ENCODE measurements at places on chromosomes 7 and 10.

- DNase-seq, result no peak
These were observed 27.0 kb downstream of the NAMPT start for GRCh38 chr7:106257752-106258151.

GRCh38 chr7:39656415-39656814 lies 33.0 kb downstream of the RALA start:
- DNase-seq, result no peak

DNA sequence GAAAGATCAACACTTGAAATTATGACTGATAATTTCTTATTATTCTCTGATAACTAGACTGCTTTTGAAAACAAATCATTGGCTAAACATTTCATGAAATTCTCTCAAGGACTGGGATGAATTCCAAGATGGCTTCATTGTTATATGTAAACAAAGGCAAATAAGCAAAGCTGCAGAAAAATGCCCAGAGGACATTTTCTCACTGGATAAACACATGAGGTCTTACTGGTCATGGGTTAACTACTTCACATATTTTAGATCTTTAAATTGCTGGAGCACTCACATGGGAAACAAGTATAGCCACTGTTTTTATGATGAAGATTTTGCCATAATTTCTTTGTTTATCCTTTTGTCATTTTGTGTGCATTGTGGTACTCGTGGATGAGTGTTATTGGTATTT lies 239.1 kb downstream of the PHF14 start:
- DNase-seq, result no peak

DNA sequence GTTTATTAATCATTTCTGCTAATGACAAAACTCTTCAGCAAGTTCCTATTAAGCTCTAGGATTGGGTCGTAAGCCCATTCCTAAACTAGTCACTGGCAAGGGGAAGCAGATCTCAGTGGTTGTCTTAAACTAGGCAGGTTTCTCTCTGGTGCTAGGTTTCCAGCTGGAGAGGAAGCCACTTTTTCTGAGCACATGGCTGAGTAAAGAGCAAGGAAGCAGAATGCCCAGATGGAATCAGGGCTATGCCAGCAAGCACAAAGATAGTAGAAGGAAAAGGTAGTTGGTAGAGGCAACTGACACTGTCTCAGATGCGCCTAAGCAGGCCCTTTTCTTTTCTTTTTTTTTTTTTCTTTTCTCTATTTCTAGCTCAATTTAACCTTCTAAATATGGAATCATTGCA lies 224.9 kb downstream of the EXOC4 start:
- no peak for DNase-seq

- no peak for DNase-seq
These were observed 400.1 kb upstream of the NRP1 start for GRCh38 chr10:33734393-33735155.

- DNase-seq, result no peak
These were observed 40.7 kb upstream of the MRLN start for GRCh38 chr10:59793919-59794318.

GRCh38 chr7:95491634-95492314 lies 6.0 kb downstream of the ASB4 start:
- no peak for DNase-seq

- peak; percentile 8 for DNase-seq
These were observed 119.0 kb downstream of the PTPN20 start for GRCh38 chr10:47030191-47030703.

DNA sequence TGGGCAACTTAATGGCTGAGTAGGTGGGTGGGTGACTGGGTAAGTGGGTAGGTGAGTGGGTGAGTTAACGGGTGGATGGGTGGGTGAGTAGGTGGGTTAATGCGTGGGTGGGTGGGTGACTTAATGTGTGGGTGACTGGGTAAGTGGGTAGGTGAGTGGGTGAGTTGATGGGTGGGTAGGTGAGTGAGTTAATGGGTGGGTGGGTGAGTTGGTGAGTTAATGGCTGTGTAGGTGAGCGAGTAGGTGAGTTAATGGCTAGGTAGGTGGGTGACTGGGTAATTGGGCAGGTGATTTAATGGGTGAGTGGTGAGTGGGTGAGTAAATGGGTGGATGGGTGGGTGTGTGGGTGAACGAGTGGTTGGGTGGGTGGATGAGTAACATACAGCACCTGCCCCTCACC lies 243.0 kb upstream of the MGMT start:
- no peak for DNase-seq

DNA sequence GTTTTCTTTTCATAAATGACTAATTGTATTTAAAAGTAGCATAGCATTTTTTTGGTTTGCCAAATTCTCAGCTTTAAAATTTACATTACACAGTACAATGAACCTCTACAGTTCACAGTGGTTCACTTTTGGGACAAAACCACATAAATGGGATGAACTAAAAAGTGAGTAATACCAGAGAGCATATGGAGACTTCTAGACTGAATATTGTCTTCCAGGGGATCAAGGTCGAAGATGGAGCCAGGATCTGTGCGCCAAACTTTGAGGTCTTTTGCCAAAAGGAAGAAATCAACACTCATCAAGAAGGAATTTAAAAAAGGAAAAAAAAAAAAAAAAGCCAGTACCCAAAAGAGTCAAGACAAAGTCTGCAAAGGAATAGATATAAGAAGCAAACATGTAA lies 87.5 kb downstream of the NEBL start:
- no peak for DNase-seq

DNA sequence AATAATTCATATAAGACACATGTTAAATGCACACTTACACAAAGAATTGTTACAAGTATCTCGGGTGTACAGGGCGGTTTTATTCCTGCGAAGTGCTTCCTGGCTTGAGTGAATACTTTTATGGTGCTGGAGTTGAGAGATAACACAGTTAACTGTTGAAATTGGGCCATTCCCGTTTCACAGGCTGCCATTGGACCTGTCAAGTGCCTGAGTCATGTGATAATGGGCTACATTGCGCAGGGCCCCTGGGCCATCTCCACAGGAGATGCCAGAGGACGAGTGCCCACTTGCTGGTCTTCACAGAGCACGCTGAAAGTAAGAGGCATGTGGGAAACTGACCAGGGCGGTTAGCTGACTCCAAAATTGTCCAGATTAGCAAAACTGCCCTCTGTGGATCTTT lies 4.8 kb downstream of the FBH1 start:
- DNase-seq, result no peak

DNA sequence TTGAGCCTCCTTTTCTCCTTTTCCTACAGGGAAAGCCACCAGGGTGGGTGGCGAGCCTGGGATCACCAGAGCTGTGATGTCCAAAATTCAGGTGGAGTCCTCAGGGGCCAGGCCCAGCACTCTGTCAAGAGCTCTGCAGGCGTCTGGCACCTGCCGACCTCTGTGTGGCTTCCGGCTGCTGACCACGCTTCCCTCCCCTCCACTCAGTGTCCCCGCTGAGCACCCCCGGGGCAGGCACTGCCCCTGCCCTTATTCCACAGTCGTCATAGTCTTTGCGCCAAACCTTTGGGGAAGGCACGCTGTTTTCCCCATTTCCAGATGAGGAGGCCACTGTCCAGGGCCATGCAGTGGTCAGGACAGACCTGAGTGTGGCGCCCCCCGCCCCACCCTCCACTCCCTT lies 7.5 kb downstream of the MTG1 start:
- no peak for DNase-seq

DNA sequence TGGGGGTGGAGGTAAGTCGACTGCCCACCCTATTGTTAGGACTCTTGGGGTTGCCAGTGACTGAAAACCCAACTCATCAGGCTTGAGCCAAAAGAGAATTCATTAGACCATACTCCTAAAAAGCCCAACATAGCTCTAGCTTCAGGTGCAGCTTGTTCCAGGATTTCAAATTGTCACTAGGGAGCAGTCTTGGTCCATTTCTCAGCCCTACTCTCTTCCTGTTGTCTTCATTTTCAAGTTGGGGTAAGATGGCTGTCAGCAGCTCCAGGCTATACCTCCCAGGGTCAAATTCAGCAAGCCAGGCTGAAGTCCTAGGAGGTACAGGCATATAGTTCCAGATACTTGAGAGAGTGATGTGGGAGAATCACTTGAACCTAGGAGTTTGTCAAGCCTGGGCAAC lies 14.9 kb upstream of the COL13A1 start:
- no peak for DNase-seq

DNA sequence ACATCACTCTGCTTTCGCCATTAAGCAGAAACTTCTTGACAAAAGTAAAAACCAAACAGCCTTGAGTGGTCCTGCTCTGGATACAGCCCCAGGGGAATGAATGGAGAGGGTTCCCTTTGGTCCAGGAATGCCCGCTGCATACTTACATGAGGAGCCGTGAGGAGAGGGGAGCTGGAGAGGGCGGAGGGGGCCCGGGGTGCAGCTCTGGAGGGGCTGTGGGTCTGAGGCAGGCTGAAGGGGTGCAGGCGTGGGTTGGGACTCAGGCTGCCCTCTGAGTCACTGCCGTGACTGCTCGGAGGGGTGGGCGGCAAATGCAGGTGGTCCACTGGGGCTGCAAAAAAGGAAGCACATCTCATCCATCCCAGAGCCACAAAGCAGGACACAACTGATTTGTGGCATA lies 61.3 kb upstream of the DGKI start:
- DNase-seq, result no peak

GRCh38 chr7:75054744-75055143 lies 18.9 kb downstream of the RCC1L start:
- no peak for DNase-seq

DNA sequence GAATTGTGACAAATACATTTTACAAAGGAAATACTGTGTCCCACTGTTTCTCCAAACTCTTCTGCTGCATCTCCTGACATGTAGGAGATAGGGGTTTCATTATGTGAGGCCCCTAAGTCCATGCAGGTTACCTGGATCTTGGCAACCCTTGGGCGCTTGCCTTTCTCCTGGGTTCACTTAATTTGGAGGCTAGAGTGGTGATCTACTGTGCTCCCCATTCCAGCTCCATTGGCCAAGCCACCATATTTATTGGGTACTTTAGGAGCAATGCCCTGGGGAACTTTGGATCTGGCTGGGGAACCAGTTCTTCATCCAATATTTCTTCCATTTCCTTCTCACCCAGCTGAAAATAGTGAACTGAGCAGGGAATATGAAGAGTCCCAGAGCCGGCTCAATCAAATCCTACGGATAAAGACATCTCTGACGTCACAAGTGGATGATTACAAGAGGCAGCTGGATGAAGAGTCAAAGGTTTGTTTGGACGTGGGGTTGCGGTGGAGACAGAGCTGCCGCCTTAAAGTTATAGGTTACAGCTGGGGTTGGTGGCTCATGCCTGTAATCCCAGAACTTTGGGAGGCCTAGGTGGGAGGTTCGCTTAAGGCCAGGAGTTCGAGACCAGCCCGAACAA lies 18.5 kb downstream of the MYH16 start:
- no peak for DNase-seq

DNA sequence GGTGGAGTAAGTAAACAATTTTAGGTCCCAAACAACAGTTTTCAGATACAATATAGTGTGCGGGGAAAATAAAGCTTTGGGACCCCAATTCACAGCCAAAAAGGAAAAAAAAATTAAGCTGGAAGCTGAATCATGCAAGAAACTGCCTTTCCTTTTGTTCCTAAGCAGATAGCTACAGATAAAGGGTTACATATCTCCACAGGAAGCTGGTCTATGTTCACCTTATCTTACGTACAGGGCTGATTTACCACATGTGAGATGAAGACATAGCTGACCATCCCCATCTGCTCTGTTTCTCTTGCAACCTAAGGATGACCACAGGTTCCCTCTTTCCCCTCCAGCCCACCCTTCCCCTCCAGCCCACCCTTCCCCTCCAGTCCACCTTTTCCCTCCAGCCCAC lies 14.2 kb upstream of the PFKP start:
- no peak for DNase-seq

DNA sequence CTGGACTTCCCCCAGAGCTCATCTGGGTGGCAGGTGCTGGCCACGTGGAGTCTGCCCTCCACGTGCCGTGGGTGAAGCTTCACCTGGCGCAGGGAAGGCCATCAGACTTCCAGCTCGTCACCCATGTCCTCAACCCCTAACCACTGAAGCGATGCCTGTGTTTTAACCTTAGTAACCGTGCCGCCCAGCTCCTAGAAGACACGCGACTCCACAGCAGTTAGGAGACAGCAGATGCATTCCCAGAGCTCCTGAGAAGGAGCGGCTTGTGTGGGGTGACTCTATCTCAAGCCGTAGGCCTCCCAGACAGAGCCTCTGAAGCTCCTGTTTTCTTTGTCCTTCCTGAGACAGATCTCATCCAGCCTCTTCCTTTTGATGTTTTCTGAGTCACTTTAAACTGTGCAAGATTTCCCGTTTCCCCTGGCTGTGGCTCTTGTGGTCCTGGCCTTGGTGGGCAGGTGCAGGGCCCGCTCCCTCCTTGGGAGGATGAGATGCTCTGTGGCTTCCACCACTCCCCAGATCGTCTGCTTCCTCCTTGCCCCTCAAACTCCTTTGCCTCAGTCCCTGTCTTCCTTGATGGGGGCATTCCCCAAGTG lies 41.4 kb upstream of the AP5Z1 start:
- peak; percentile 48 for DNase-seq

DNA sequence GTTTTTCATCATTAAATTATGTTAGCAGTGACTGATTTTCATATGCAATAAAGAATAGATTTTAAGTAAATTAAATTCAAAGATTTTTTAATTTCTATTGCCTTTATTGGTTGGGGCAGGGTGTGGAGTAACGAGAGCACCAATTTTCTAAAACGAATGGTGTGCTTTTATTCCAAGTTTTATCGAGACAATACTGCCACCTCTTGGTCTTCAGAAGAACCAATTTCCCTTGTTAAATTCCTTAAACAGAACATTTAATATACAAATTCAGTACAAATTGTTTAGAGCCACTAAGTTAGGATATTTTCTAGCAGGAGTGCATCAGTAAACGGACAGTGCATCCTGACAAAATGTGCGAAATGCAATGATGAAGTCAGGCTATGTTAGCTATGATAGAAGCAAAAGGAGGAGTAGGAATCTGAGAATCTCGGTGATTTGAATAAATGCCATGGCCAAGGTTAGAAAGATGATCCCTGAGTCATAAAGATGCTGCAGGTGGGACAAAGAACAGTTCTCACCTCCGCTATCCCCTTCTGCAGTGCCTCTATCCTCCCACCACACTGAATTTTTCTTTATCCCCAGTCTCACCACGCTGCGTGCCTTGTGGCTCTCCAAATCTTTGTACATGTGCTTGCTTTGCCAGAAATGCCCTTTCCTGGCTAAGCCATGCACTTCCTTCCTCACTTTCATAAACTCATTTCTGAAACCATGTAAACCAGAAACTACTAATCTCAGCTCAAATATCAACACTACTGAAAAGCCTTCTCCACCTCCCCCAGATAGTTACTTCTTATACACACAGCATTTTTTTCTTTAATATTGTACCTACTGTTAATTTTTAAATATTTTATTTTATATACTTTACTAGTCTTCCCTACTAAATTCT lies 31.9 kb upstream of the AGBL3 start:
- no peak for DNase-seq

GRCh38 chr10:103833731-103834365 lies 21.5 kb downstream of the SH3PXD2A start:
- DNase-seq, result no peak

Measured in stimulated activated CD8-positive, alpha-beta memory T cell treated with anti-CD3 and anti-CD28 coated beads, Interleukin-4, amount 100 ng/mL, for 48 hours (primary cell).